ENCODE measurements at places on chromosomes 5 and 9. TPM values are rescaled to one million over a fixed set of nuclear protein-coding genes. Genes with fewer than 3 reads are reported as not detected.
A peak's percentile ranks its signal among the peaks of the same experiment; 100 is the strongest.

- DNase-seq = no peak
These were observed 84.6 kb upstream of the SMIM15 start for GRCh38 chr5:61246768-61247307.

DNA sequence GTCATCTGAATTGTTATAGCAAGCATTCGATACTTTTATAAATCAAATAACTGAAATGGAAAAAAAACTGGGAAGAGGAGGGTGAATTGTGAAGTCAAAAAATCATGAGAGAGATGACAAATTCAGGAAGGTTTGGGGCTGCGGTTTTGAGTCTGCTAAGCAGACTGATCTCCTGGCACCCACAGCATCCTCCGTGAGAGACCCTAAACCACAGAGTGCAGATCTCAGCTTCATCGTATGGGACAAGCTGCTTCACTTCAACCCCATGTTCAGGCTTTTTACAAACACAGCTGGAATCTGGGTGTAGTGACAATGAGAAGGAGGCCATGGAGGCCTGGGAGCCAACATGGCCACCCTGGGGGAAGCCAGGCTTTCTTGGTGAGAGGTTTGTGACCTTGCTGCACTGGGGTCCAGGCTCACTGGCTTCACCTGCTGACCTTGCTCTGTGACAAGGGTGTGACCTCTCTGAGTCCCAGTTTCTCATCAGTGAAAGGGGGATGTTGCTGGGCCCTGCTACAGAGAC, 19.4 kb downstream of the USP20 start:
- DNase-seq = no peak

- no peak for DNase-seq
These were observed 19.2 kb upstream of the SELENOP start for GRCh38 chr5:42830924-42831323.

GRCh38 chr5:135566422-135567400, 12.1 kb downstream of the CXCL14 start:
- peak; percentile 63 for DNase-seq

DNA sequence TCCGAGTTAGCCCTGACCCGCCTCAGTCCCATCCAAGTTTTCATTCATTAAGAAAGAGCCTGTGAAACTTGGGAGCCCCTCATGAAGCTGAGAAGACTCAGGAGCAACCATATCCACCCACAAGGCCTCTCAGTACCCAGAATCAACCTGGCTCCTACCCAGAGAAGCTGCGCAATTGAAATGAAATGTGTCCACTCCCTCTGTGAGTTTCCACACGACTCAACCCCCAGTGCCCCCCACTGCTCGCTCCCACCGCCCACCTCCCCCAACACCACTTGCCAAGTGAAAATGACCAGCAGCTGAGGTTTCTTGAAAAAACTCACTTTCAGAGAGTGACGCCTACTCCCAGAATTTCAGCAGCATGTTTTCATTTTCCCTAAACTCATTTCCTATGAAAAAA, 104.6 kb downstream of the CDK5RAP2 start:
- DNase-seq = no peak

DNA sequence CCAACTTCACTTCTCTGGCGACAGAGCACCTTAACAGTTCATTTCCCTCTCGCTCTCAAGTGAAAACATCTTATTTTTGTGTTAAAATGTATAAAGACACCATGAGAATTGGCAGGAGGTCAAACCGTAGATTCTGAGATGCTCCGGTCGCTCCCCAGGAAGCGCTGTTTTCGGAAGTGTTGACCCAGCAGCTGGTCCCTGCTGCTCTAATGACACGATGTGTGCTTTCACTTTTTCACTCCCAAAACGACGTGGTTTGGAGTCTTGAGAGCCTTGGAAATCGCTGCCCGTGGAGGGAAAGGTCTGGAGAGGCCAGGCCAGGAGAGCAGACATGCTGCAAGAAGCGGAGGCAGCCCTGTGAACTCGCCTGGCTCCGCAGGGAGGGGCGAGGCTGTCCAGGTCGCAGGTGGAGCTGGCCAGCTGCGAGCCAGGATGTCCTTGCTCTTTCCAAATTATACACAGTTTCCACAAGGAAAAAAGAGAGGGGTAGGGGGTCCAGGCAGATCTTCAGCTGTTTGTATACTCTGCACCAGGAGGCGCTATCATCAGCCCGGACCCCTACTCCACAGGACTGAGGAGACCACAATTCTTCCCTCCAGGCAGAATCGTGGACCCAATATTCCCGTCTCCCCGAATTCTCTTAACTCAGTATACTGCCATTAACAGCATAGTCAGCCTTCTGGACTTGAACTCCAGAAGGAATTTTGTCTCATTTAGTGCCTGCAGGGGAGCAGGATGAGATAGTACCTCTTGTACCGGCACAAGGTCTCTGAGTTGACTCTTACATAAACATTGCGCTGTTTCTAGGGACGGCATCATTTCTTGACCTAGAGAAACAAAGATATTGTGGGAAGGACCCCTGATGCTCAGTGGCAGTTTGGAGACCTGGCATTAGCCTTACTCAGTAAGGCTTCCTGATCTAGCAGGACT, 248.6 kb upstream of the ANKRD55 start:
- DNase-seq = peak; percentile 70

- no peak for DNase-seq
These were observed 159.8 kb upstream of the MVB12B start for GRCh38 chr9:126166866-126167265.

PCDHA6 gene
- total RNA-seq = 0.61 TPM

DNA sequence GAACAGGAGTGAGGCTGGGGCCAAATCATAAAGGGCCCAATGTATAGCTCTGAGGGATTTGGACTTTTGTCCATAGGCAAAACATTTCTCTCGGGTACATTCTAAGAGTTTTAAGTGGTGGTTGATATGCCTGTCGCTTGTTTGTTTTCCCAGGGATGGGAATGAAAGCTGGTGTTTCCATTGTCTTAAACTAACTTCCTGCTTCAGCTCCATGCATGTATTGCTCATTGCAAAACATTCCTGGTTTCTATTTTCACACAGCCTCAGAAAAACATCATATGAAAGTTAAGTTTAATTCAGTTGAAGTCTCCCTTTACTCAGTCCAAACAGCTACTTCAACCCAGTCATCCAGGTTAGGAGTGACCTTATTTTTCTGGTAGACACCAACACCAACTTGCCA, 235.0 kb downstream of the ACTL7B start:
- no peak for DNase-seq

- DNase-seq = no peak
These were observed 57.6 kb downstream of the TMOD1 start for GRCh38 chr9:97559111-97559514.

DNA sequence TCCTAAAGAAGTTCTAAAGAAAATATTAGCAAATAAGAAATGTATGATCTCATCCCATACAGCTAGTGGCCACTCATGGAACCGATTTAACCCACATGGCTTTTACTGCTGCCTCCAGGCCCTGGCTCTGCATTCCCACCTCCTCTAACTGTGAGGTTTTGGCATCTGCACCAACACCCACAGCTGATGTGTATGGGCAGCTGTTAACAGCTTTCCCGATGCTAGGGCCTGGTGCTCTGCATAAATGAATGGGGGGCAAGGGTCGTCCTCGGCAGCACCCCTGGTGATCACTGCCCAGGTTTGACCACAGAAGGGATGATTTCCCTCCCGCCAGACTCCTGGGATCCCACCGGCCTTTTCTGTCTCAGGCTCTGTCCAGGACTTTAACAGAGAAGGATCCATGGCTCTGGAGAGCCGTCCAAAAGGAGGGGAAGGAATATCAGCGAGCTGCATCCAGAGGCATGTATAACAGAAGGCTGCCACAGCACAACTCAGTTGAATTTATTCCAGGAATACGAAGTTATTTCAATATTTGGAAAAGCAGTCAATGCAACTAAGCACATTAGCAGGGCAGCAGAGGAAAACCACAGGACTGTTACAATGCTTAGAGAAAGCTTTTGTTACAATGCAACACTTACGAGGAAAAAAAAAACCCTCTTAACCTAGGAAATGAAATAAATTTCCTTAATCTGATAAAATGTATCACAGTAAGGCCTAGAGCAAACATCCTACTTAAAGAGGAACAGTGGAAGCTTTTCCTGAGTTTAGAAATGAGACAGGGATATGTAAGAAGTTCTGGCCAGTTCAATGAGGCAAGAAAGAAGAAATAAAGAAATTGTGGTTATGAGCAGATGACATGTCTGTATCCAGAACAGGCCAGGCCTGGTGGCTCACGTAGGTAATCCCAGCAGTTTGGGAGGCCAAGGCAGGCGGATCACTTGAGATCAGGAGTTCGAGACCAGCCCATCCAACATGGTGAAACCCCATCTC, 63.1 kb downstream of the NACC2 start:
- peak; percentile 20 for DNase-seq

TGFBI gene
- 156 TPM for total RNA-seq

- DNase-seq = no peak
These were observed 157.6 kb upstream of the IRX2 start for GRCh38 chr5:2909035-2909434.

DNA sequence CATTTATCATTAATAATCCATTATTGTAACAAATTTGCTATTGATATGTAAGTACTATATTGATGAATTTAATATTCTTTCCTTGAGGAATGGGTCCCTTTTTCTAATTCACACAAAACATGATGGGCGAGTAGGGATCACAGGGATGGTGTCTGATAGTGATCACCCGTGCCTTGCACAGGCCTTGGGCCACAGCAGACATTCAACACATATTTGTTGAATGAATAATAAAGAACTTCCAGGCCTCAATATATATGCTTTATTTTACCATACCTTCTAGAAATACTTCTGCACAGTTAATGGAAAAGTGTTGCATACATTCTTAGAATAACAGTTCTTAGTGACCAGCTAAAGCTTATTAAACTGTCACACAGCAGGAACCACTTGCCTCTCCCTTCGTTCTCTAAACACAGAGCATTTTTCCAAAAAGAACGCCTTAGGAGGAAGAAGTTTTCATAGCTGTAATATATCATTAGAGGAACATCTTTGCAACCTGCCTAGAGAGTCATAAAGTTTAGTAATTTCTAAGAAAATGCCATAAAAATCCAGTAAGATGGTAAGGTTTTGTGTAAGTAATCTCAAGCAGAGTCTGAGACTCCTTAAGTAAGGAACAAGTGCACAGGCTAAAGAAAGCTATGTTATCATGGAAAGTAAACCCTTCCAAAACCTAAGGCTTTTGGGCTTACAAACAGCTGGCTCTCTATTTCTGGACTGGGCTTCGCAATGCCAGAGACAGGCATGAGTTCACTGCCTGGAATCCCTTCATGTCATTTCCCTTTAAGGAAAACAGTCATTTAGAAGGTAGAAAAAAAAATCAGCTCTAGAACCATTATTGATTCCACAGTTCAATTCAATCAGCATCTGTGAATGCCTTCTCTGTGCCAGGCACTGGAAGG, 17.7 kb downstream of the TTLL11 start:
- no peak for DNase-seq

DNA sequence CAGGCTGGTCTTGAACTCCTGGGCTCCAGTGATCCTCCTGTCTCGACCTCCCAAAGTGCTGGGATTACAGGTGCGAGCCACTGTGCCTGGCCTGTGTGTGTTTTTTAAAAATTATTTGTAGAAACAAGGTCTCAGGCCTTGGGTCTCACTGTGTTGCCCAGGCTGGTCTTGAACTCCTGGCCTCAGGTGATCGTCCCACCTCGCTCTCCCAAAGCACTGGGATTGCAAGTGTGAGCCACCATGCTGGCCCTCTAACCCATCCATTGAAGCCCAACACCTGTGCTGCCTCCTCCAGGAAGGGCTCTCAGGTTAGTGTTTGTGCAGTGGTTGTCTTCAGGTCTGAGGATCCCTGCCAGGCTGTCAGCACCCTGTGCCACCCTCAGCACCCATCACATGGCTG, 56.6 kb downstream of the CXXC5 start:
- DNase-seq = no peak

DNA sequence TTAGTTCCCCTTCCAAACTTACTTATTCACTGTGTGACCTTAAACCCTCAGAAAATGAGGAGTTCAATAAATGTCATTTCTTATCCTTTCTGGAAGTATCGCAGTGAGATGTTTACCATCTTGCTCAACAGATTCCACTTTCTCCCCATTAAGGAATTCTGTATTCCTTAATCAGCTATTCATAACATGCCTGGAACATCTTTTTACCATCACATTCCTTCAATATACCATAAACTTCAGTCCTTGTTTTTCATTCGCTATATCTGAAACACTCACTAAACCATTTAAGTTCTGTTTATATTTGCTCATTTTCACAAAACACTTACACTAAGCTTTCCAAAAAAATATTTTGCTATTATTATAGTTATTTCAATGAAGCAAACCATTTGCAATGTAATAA, 1158.6 kb downstream of the CDH12 start:
- no peak for DNase-seq

DNA sequence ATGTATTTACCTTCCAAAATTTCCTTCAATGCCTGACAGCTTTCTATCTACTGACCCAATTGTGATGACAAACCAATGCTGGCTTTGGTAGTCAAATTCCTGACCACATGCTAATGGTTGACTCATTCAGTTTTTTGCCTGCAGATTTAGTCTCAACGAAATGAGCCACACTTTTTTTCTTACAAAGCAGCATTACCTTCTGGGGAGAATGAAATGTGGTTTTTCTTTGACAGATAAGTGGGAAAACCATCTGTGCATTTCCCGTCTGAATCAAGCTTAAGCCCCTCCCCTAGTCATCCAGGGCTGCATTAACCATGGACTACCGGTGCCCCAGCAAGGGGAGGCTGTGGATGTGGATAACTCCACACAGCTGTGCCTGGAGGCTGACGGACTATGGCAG, 99.6 kb upstream of the TAF11L2 start:
- no peak for DNase-seq

DNA sequence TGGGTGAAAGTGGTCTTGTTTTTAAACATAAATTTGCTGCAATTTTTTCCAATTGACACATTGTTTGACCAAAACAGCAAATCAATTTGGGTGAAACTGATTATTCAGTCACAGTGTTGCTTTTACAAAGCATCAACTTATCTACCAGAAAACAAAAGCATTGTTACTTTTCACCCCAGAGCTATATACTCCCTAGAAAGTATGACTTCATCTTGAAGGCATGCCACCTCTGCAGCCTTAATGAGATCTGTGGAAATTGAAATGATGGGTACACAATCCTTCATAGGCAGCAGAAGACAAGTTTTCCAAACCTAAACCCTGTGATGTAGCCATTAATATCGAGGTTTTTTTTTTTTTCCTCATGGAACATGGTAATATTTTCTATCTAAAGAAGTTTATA, 615.9 kb downstream of the CHSY3 start:
- DNase-seq = no peak

DNA sequence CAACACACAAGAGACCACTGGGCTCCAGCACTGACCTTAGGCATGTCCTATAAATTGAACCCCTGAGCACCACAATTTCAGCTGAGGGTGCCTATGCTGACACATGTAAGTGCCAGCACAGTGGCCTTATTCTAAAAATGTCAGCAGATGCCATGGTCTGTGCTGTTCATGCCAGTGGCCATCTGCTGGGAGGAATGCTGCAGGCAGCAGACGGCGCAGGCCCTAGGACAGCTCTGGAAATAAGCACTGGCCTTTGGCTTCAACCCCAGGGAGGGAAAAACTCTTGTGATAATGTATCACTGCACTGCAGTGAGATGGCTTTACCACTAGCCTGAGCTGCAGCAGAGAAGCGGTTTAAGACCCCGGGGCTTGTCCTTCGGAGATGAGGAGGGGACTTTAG, 98.5 kb downstream of the SYK start:
- DNase-seq = no peak

SHC3 gene
- 12.6 TPM for total RNA-seq

GRCh38 chr5:73729329-73729728, 103.3 kb downstream of the ARHGEF28 start:
- DNase-seq = no peak
